ENCODE measurements at places on chromosomes 4 and X.

DNA sequence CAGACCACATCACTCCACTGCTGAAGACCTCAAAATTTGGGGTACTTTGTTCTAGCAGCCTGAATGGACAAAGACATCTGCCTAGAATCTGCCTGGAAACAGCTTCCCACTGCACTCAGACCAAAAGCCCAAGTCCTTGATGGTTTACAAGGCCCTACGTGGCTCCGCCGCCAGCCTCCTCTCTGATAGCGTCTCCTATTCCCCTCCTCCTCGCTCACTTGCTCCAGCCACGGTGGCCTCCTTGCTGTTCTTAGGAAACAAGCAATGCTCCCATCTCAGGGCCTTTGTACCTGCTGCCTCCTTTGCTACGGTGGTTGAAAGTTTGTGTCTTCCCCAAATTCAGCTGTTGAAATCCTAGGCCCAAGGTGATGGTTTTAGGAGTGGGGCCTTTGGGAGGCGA, 34.7 kb upstream of the SORCS2 start:
- no peak for DNase-seq

DNA sequence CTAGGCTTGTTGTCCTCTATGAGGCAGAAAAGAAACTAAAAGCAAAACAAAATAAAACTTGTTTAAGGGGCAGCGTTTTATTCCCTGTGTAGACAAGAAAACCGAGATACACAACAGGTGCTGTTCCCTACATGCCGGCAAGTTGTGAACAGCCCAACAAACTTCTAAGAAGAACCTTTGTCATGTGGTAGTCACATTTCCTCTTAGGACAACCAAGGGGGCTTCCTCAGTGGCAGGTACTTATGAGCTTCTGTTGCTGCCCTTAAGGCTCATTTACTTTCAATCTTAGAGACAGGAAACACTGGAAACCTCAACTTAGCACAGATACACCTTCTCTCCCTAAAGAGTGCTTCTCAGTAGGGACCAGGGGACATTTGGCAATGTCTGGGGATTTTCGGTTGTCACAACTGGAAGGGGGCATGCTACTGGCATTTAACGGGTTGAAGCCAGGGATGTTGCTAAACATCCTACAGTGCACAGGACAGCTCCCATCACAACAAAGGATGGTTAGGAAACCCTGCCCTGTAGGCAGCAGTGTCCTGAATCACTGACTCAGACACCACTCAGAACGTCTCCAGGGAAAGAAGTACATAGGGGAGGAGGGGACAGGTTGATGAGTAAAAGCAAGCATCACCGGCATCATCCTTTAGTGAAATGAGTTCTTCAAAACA, 111.0 kb downstream of the ASB9 start:
- DNase-seq: no peak

DNA sequence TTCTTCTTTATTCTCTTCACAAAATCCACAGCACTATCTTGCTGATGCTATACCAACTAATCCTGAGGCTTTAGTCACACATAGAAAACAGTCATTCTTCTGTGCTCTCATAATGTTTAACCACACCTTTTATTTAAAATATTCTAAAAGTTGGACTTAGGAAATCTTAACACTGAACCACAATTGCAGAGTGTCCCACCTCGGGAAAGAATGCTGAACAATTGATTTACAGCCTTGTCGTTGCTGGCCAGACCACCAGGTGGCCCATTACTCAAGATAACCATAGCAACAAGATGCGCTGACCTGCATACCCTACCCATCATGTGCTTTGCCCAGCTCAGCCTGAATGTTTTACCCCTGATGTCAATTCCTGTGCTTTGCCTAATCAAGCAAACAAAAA, 100.8 kb downstream of the ARSJ start:
- DNase-seq: no peak

DNA sequence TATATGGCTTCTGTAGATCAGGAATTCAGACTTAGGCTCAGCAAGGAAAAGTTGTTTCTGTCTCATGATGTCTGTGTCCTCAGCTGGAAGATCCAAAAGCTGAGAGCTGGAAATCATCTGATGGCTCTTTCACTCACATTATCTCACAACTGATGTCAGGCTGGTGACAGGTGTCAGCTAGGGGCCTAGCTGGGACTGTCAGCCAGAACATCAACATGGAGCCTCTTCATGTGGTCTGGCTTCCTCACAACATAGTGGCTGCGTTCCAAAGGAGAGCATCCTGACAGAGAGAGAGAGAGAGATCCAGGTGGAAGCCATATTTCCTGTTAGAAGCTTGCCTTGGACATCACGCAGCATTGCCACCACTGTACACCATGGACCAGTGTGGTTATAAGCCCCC, 10.6 kb upstream of the INTS6L start:
- DNase-seq: no peak

GRCh38 chr4:7189475-7190277, 2.7 kb upstream of the SORCS2 start:
- DNase-seq: no peak
